Anterior cingulate cortex (tissue), 58 donors: ENCODE measurements at places on chromosomes 16 and 17.

DNA sequence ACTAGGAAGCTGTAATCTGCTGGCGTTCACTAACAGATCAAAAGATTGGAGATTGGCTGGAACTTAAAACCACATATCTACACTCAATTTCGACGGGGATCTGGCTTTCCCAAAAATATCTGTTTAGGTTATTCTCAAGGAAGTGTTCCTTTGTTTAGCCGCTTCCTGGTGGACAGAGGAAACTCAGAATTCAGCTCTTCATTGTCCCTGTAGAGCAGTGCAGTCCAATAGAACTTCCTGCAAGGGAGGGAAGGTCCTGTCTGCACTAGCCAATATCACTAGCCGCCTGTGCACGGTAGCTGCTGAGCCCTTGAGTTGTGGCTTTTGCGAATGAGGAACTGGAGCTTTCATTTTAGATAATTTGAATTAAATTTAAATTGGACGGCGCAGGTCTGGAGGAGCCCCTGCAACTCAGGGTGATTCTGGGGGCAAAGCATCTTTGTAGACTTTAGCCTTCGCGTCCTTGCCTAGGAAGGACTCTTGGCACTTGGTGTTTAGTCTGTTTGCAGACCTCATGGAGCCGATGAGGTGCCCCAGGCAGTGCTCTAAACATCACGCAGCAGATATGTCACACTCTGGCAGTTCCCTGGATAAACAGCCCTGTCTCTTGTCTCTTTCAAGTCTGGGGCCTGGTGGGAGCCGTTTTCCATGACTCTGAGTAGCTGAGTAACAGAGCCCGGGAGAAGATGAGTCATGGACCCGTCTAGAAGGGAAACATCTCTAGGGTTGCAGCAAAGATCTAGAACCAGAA lies 122.2 kb downstream of the CCDC182 start:
- no peak for DNase-seq

DNA sequence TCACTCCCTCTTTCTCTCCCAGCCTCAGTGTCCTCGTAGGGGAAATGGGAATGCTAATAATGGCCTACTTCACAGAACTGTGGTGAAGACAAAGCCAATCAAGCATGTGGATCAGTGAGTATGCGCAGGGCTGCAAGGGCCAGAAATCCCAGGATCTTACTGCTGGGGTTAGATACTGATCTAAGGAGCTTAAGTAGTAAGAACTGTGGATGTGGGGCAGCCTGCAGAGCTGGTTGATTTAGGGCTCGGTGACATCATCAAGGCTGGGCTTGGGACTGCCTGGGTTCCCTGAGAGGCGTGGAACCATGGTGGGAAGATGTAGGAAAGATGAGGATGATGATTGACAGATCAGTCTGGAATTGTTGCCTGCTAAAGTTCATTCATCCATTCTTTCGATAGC lies 25.6 kb downstream of the GOSR2 start:
- no peak for DNase-seq

DNA sequence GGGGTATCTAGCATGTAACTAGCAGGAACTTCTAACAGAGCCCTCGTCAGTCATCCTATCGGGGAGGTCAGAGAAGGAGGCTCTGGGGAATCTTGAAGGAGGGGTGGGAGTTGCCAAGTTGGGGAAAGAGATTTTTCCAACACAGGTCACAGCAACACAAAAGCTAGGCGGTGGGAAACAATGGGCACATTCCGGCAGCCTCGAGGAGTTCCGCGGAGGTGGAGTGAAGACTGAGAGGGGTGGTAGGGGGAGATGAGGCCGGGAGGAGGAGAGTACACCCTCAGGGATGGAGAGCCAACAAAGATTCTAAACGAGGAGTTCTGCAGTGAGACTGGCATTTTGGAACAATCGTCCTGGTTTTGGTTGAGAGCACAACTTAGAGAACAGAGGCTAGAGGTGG lies 13.5 kb upstream of the CALB2 start:
- DNase-seq = no peak

- DNase-seq = no peak
These were observed 163.4 kb downstream of the ZFHX3 start for GRCh38 chr16:72884573-72884972.

DNA sequence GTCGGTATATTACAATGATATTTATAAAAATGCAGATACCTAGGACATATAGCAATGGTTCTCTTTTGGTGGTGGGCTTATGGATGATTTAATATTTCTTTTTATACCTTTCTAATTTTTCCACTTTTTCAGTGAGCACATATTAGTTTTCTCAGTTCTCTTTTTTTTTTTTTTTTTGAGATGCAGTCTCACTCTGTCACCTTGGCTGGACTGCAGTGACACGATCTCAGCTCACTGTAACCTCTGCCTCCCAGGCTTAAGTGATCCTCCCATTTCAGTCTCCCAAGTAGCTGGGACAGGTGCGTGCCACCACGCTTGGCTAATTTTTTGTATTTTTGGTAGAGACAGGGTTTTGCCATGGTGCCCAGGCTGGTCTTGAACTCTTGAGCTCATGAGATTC lies 15.1 kb downstream of the MAP3K14 start:
- no peak for DNase-seq

- no peak for DNase-seq
These were observed 7.4 kb downstream of the ZDHHC7 start for GRCh38 chr16:85003725-85004586.

GRCh38 chr16:27318392-27319256 lies 4.8 kb downstream of the IL4R start:
- DNase-seq = no peak

DNA sequence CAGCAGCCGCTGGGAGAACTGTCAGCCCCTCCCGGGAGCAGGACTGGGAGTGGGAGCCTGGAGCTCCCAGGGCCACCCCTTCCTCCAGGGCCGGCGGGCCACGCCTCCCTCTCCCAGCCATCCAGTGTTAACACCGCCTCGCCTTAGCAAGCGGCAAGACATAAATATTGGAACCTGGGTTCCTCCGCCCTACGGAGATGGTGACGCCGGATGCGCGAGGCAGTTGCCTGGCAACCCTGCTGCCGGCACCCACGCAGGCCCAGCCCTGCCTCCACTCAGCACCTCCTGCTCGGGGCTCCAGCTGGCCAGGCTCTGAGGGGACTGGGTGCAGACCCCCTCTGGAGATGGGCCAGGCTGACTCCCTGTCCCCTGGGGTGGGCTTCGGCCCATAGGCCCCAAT lies 27.4 kb upstream of the CACNA1H start:
- DNase-seq = peak; percentile 33

- no peak for DNase-seq
These were observed 797 bp downstream of the NUDT7 start for GRCh38 chr16:77723108-77723514.

DNA sequence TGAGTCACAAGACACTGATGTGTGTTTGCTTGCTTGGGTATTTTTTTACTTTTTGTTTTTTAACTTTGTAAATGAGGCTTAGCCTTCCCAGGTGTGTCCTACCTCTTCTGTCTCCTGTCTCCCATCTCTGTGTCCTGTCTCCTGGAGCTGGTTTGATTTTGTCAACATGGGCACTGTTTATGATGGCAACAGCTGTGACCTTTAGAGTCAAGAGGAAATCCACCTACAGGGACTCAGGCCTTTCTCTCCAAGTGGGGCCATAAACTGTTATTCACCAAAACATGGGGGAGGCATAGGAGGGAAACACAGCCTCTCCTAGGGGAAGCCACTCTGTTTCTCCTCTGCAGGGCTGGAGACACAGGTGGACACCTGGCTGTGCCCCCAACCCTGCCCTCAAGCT lies 13.1 kb upstream of the PLCG2 start:
- no peak for DNase-seq

DNA sequence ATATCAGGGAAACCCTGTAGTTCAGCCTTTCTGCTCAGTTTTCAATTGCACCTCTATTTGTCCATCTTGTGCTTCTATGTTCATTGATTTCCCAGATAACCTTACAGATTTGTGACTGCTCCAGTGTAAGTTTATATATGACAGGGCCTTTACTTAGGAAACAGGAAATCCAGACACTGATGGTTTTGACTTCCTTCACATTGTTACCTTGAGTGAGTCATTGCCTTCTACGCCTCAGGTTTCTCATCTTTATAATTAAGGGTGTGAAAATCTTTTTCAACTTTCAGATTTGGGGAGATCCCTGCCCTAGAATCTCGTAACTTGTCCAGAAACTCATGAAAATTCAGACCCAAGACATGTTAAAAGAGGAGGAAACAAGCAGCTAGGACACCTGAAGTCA lies 342.4 kb upstream of the TBX2 start:
- no peak for DNase-seq

DNA sequence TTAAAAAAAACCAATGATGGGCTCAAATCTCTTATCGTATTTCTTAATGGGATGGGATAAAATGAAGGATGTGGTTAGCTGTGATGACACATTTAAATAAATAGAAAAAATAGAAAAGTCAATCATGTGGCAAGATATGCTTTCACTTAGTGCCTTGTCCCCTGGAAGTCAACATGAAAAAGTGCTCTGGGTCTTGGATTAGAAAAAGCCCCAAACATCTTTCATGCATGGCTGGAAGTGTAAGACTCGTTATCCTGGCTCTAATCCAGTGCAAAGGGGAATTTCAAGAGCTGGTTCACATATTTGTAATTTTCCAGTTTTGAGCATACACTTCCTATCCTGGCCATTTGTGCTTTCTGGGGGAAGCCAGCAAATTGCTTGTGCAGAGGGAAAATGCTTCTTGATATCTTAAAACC lies 160.9 kb downstream of the MAP2K6 start:
- no peak for DNase-seq

DNA sequence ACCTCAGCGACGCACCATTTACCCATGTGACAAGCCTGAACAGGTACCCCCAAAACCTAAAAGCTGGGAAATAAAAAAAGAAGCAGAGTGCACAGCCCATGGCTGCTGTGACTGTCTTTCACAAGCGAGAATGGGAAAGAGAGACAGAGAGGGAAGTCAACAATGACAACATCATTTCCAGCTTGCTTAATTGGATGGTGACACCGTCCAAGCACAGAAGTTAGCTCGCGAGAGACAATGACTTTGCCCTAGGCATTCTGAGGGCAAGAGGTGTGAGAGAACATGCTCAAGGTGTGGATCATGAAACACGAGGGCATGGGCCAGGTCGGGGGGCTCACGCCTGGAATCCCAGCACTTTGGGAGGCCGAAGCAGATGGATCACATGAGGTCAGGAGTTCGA lies 19.3 kb upstream of the NSMCE1 start:
- DNase-seq = no peak

GRCh38 chr17:76398523-76399174 lies 14.2 kb downstream of the SPHK1 start:
- no peak for DNase-seq

GRCh38 chr17:15658296-15658695 lies 25.8 kb downstream of the TRIM16 start:
- DNase-seq = no peak

DNA sequence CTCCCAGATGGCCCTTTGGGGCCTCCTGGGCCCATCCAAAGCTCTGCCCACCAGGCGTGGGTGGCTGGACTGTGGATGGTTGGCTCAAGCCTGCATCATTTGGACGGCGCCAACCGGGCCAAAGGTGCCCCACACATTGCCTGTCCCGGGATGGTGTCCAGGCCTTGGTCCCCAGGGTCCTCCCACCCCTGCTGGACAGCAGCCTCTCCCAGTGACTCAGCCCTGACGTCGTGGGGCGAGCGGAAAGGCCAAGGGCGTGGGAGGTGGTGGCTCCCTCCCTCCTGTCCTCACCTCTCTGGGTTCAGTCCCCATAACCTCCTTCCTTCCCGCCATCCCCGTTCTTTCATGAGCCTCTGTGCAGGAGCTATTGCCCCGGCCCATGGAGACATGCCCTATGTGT lies 42.1 kb upstream of the DLX4 start:
- no peak for DNase-seq

GRCh38 chr16:17526956-17527937 lies 56.5 kb upstream of the XYLT1 start:
- no peak for DNase-seq

- DNase-seq = no peak
These were observed 38.7 kb downstream of the ESRP2 start for GRCh38 chr16:68197250-68197649.
